ENCODE measurements at places on chromosomes 3 and 15.

DNA sequence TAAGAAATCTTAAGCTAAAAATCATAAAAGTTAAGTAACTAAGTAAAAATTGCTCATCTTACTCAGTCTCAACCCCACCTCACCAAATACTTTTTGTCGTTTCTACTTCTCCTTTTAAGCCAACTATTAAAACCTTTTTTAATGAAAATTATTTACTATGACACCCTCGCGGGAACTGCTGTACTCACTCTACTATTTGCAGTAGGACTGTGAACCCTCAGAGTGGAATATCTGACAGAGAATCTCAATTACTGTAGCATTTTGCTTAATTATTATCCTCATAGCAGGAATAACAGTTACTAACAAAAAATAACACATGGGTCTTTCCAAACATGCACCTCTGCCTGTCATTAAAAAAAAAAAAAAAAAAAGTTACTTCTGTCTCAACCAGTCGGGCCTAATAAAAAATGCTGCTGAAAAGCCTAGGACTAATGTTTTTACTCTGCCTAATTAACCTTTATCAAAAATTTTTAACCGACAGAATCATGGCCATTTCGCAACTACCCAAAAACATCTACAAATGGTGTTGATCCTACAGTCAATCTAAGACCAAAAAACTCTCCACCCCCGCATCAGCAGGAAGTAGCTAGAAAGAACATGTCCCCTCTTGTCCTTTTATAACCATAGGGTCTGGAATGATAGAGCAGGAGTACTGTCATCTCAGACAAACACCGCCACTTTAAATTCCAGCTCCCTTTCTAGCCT is 10.2 kb downstream of the ALDH1L1 start:
- DNase-seq, result no peak

DNA sequence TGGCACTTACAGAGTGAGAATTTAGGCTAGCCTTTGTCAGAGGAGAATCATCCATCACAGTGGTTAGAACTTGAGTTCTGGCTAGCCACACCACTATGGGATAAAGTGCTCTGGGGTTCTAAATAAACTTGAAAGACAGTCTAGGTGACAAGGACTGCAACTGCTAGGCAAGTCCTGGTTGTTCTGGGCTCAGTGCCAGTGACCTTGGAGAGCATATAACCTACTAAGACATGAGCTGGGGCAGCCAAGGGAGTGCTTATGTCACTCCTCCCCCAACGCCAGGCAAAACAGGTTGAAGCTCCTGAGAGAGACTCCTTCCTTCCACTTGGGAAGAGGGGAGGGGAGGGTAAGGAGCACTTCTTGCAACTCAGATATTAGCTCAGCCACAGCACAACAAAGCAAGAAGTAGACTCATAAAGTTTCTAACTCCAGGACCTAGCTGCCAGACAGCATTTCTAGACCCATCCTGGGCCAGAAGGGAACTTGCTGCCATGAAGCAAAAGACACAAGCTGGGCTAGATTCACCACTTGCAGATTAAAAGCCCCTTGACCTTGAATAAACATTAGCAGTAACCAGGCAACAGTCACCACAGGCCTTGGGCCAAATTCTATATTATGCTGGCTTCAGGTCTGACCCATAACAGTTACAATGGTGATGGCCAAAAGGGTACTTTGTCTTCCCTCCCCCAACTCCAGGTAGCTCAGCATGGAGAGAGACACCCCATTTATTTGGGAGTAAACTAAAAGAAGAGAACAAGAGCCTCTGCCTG is 963.7 kb downstream of the PLOD2 start:
- peak; percentile 18 for DNase-seq

DNA sequence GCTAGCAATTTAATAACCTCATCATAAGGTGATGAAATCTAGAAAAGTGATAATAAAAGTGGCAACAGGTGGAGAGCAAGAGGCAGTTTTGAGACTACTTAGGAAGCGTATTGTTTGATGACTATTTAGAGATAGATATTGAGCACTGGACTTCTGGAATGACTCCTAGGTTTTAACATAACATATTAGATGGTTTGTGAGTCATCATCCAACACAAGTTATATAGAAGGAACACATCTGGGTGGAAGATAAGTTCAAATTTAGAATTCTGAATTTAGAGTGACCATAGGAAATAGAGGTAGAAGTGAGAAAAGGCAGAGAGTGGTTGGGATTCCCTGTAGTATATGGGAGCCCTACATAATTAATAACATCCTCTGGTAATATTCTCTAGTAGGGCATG is 282.8 kb upstream of the ALCAM start:
- DNase-seq, result no peak

DNA sequence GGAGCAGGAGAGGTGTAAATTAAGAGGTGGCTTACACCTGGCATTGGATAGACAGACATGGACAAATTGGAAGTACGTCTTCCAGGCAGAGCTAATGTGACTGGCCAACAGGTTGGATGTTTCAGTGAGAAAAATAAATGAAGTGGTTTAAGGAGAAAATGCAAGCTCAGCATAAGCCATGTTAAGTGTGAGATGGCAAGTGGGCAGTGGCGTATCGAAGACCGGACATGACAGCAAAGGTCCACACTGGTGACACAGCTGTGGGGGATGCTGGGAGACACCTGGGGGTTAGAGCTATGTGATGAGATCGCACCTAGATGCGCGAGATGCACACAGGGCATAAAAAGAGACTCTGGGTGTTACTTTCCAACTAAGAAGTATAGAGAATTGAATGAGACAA is 3.7 kb upstream of the ATP10A start:
- no peak for DNase-seq

- DNase-seq, result no peak
These were observed 14.0 kb downstream of the PBRM1 start for GRCh38 chr3:52671676-52672075.

DNA sequence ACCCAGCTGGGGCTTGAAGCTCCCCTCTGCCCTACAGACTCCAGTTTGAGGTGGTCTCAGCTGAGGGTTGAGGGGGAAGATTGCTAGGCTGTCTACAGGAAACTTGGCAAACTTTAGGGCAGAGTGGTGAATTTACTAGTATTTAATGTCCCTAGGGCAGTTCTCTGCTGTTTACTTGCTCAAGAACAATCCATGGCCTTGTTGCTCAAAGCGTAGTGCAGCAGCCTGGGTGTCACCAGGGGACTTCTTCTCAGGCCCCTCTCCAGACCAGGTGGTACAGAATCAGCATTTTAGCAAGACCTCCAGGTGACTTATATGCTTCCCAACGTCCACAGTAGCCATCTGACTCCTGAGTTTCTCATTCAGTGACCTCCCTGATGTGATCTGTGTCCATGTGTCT is 188.9 kb downstream of the NR1D2 start:
- DNase-seq, result no peak

GRCh38 chr3:43185274-43185982 is 79.5 kb upstream of the POMGNT2 start:
- no peak for DNase-seq

- no peak for DNase-seq
These were observed 37.2 kb downstream of the HMG20A start for GRCh38 chr15:77457905-77458265.

DNA sequence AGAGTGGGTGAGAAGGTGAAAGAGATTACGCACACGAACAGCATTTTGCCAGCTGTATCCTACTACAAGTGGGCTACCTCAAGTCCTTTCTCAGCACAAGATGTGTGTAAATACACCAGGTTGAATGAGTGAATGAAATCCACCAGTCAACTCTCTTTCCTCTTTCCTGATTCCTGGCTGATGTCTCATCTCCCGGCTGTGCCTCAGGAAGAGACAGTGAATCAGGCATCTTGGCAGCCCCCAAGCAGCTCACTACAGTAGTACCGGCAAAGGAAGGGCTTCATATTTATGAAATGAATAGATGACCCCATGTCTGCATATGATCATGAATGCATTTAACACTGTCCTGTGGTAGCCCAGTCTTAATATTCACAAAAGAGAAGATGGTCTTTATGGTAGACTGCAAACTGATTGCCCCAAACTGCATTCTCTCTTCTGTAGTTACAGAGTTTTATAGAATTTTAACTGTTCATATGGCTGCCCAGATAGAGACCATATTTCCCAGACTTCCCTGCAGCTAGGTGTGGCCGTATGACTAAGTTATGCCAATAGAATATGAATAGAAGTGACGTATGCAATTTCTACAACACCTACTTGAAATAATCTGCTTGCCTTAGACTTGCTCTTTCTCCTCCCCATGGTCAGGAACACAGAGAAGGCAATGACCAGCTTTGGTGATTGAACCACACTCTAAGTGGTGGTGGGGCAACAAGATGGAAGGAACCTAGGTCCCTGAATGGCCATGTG is 22.7 kb downstream of the MGLL start:
- no peak for DNase-seq

GRCh38 chr3:120151791-120152190 is 57.5 kb upstream of the GSK3B start:
- no peak for DNase-seq

DNA sequence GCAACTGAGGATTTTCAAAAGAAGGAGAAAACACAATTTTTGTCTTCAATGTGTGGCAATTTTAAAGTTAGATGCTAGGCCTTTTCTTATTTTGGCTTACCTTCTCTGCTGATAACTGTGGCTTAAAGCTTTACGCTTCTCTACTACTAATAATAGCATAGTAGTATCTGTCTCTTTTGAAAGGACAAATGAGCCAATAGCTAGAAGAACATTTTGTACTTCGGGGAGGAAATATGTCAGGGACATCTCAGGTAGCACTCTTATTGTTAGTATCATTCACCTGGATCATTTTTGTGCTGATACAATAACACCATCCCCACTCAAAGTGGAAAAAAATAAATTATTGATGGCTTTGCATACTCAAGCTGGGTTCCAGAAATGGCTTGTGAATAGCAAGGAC is 586.1 kb upstream of the TBL1XR1 start:
- DNase-seq, result no peak

DNA sequence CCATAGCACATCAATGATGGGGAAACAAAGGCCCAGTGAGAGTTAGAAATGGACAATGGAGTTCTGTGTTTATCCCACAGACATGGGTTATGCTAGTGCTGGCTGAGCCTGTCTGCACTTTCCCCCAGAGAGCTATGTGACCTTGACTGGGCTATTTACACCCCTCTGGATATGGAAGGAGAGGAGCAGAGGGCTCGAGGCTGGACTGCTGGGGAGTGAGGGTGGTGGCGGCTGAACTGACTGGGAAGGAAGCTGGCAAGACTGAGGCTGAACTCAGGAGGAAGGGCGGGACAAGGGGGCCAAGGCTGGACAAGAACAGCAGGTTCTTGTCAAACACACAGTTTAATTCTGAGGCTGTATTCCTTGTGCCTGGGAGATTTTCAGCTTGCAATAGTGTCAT is 10.8 kb upstream of the INSYN1 start:
- DNase-seq, result no peak

DNA sequence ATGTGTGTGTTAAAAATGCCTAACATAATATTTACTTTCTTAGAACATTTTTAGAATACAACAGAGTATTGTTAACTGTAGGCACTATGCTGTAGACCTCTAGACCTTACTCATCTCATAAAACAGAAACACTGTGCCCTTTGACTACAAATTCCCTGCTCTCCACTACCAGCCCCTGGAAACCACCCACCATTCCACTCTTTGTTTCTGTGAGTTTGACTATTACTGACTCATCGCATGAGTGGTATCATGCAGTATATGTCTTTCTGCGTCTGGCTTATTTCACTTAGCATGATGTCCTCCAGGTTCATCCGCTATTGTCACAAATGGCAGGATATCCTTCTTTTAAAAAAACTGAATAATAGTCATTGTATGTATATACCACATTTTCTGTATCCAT is 216.7 kb upstream of the CFAP20DC start:
- DNase-seq, result no peak

DNA sequence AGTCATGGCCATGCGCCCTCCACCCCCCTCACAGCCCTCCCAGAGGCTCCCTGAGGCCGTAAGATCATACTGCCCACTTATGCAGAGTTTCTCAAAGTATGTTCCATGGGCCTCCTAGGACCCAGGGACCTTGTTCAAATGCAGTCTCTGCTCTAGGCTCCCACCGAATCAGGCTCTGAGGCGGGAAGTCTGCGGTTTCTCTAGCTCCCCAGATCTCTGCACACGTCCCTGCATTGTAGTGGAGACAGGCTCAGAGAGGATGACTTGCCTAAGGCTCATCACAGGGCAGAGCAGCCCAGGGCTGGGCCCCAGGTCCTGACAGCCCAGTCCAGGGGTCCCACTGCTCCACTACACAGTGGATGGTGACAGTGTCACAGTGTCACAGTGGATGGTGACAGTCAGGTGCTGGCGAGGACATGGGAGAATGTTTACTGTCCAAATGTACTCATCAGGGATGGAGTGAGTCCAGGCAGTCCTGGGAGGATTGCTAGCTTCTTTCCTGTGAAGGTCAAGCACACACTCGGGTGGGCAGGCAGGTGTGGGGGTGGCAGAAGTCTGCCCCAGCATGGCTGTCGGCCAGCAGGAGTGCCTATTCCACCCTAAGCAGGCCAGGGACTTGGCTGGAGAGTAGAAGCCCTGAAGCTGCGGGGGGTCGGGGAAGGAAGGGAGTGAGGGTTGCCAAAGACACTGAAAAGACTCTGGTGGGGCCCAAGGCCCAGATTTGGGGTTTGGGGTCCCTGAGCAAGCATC is 12.4 kb downstream of the ANKRD63 start:
- DNase-seq, result no peak

DNA sequence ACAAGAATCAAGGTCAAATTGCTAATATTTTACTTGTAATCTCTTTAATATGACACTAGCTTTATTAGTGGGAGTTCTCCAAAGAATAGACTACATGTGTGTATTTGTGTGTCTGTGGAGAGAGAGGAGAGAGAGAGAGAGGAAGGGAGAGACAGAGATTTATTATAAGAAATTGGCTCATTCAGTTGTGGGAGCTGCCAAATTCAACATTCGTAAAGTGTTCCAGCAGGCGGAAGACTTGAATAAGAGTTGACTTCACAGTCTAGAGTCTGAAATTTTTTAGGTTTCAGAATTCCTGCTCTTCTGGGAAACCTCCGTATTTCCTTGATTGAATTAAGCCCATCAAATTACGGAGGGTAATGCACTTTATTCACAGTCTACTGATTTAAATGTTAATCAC is 4.7 kb upstream of the CLDN1 start:
- no peak for DNase-seq

- peak; percentile 36 for DNase-seq
These were observed 900 bp upstream of the GNB4 start for GRCh38 chr3:179452176-179452564.

- no peak for DNase-seq
These were observed 163.9 kb upstream of the SMAD3 start for GRCh38 chr15:66901336-66902100.

DNA sequence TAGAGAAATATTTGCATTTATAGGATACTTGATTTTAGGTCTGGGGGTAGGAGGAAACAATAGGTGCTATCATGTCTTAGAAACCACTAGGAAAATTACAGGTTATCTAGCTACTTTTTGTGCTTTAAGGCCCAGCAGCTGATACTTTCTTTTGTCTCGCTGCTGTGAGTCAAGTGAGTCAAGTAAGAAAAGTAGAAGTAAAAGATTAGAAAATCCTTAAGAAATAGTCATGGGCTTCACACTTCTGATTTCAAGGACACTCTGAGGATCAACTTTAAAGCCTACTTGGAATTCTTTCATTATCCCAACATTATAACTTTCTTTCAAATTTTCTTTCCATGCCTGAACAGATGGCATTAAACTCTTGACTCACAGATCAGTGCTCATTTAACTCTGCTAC is 95.2 kb upstream of the RBMS3 start:
- no peak for DNase-seq

GRCh38 chr15:101176625-101177024 is 75.2 kb downstream of the CHSY1 start:
- DNase-seq, result no peak
